ENCODE measurements at places on chromosomes 4 and X.

DNA sequence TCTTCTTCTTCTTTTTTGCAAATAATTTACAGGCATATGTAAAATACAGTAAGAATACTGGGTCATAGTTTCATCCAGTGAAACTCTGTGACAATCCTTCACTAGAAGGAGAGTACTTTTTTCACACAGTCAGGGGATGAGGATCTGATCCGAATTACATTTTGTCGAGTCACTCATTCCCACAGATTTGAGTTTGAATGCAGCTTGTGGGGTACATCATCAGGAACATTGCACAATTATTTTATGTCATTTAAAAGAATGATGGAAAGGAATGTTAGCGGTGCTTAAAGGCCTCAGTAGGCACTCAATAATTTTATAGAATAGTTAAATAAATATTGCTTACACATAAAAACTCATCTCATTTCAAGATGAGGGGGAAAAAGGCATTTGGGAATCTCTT lies 88.6 kb downstream of the CHRNA9 start:
- DNase-seq, result no peak

DNA sequence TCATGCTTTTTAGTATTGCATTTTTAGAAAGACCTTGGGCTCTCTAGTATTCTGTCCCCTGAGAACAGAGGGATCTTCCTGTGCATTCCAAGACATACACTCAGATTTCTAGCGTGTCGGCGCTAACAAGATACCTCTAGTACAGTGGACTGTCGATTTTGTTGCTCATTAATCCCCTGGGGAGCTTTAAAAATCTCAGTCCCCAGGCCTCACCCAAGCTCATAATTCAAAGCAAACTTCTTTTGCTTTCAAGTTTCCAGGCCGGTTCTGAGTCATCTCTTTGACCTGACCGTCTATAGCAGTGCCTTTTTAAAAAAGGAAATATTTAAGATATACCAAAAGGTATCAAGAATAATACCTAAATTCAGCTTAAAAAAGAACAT lies 137.0 kb downstream of the AMMECR1 start:
- DNase-seq, result no peak

DNA sequence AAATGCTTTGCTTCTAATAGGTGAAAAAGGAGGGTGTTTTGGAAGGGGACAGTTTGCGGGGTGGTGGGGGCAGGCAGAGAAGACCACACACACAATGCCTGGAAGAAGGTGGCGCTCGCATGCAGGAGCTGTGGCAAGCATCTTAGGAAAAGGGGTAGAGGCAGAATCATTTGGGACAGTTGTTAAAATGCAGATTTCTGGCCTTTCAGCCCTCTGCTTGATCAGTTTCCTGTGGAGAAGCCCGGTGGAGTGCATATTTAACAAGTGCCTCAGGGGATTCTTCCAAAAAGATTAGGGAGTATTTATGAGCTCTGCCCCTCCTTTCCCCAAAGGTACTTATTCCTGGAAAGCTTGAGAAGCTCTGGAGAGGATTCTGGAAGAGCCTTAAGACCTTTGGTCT lies 4.8 kb downstream of the NOCT start:
- DNase-seq, result no peak

GRCh38 chrX:140920416-140920815 lies 82.0 kb upstream of the SPANXB1 start:
- no peak for DNase-seq

DNA sequence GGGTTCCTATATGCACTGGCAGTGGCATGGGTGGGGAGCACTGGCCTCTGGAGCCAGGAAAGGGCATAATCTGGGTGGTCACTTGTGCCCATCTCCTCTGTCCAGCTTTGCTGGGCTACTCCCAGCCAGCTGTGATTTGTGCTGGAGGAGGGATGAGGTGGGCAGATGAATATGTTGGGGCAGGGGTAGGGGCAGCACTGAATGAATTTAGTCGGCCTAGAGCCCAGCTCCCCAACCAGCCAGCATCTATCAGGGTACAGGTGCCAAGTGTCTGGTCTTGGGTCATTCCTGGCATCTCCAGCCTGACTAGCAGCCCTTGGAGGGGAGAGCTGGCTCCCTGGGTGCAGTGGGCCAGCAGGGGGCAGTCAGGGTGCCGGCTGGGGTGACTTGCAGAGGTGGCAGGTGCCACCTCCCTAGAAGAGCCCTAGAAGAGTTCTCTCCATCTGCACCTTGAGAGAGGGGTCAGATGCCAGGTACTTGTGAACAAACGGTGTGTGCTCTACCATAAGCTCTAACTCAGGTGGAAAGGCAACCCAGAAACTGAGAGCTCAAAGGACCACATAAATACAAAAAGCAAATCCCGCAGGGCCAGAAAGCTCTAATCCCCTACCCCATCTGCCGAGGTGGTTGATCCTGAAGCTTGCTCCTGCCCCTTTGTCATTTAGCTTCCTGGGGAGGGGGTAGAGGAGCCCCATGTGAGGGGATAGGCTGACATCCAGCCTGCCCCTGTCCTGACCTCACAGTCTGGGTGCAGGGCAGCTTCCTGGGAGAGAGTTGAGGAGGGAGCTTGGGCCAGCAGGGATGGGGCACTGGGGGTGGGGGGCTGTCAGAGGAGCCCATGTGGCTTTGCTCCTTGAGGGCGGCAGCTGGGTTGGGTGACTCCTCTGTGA lies 2.2 kb downstream of the SORCS2 start:
- no peak for DNase-seq

DNA sequence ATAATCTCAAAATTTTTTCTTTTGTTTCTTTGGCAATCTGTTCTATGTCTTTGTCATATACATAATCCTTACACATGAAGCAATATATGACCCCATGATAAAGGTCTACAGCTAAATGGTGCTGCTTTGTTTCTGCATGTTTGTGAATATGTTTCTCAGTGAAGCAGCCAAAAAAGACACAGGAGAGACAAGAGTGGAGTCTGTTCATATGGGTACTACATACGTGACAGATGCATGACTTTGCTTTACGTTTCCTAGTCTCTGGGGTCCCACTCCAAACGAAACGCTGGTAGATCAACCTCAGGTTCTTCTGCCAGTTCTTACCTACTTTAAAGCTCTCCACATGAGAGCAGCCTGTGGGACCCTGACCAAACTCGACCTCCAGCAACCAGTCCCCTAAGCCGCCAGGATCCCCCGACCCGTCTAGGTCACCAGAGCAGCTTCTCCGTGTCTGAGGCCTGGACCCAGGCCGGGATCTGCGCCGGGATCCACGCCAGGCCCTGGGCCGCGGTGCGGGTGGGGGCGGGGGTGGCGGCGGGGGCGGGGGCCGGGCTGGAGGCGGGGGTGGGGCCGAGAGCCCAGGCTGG lies 1.5 kb downstream of the USP51 start:
- no peak for DNase-seq

GRCh38 chr4:145618210-145618931 lies 814 bp upstream of the MMAA start:
- no peak for DNase-seq

DNA sequence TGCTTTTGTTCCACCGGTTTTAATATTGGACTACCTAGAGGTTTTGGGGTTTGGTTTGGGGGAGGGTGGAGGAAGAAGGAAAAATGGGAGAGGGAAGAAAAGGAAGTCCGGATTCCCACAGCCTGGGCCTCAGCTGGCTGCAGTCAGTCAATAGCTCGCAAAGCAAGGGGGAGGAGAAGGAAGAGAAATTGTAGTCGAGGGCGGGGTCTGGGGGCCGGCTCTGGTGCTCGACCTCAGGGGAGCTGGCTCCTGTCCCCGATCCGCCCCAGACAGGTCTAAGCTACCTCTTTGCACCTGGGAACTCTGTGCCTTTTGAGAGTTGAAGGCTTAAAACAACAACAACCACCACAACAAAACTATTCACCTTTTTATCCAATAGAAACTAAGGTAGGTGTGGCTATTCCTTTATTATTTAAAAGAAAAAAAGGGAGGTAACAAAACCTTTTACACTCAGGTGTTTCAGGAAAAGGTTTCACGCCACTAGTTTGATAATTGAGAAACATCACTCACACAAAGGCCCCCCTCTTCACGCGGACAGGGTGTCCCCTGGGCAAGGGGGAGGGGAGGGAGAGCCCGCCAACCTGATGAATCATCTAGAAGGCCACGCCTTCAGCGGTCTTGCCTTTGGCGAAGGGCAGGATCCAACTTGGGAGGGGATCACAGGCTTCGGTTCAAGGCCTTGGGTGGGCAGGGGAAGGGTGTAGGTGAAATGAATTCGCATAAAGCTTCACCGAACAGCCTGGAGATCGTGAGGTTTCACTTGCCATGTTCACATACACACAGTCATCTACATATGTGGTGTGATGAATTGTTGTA lies 1.6 kb upstream of the LNX1 start:
- no peak for DNase-seq

- DNase-seq, result no peak
Observed at GRCh38 chr4:72895408-72895807, 174.1 kb downstream of the COX18 start.

DNA sequence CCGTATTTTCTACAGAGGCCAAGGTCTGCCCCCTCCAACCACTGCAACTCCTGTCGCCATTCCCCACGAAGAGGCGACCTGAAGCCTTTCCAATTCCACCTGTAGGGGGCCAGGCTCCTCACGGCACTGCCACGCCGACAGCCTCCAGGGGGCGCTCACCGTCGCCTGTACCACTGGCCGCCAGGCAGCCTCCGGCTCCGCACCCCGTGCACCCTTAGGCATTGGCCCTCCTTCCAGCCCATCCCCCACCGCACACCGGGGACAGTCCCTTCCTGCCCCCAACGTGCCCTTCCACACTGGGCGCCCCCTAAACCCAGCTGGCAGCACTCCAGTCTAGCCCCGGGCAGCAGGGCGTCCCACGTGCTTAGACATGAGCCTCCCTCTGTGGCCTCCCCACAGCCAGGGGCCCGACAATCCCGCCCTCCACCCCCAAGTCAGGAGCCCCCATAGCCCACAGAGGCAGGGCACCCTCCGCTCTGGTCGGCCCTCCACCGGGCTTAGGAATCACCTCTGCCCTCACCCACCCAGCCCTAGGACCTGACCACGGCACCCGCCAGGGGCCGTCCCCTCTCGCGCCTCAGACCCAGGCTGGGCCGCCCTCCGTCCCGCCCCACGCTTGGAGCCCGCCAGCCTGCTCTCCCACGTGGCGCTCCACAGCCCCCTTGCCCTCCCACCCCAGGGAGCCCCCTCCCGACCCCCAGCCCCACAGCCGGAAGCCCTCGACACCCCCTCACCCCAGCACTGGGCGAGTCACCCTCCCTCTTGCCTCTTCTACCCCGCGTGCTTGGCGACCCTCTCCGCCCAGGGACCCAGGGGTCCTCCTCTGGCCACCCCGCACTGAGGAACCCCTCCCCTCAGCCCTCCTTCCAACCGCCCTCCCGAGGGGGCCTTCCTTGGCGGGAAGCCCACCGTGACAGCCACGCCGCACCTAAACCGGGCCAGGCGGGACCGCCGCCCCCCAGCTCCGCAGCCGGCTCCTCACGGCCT lies 711 bp downstream of the PNMA6E start:
- DNase-seq, result peak; percentile 10

DNA sequence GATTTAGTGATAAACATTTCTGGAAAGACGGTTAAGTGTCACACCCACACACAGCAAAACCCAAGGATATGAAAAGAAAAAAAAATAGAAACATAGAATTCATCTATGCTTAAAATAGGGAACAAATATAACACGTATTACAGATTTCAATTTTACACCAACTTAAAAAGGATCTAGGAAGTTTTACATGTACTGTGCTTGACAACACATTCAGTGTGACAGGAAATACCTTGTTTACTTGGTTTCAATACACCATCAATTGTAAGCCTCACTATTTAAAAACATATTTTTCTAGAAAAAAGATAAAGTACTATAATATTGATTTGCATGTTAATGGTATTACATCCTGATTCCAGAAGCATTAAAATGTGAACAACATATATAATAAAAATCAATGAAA lies 77.0 kb upstream of the SPRY1 start:
- DNase-seq, result no peak

- DNase-seq, result no peak
Observed at GRCh38 chrX:57329008-57329407, 42.5 kb downstream of the FAAH2 start.

DNA sequence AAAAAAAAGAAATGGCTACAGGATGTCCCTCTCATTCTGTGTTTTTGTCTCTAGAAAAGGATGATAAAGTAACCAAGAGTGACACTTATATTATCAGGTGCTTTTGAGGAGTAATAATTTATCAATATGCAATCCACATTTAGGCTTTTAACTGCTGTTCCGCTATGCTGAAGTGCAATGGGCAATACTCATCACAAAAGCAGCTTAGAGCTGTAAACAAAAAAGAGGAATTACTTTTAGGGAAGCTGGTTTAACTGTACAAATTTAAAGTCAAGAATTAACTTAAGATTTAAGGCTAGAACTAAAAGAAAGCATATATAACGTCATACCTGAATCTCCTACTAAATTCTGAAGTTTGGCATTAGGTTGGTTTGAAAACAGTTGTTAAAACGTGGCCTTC lies 93.5 kb upstream of the DDX3X start:
- no peak for DNase-seq

GRCh38 chr4:12244973-12245372 lies 816.3 kb upstream of the HS3ST1 start:
- DNase-seq, result no peak

GRCh38 chr4:87857789-87858188 lies 25.0 kb downstream of the MEPE start:
- no peak for DNase-seq

GRCh38 chrX:76454456-76454927 lies 27.0 kb downstream of the MAGEE1 start:
- no peak for DNase-seq

- no peak for DNase-seq
Observed at GRCh38 chr4:148540622-148541326, 98.6 kb upstream of the NR3C2 start.

GRCh38 chr4:24141836-24142235 lies 252.0 kb upstream of the PPARGC1A start:
- DNase-seq, result no peak

- DNase-seq, result no peak
Observed at GRCh38 chrX:4674028-4674782, 960.8 kb upstream of the PRKX start.

- no peak for DNase-seq
Observed at GRCh38 chr4:169582203-169582602, 30.2 kb downstream of the NEK1 start.

- no peak for DNase-seq
Observed at GRCh38 chr4:42953321-42953720, 60.8 kb downstream of the GRXCR1 start.

DNA sequence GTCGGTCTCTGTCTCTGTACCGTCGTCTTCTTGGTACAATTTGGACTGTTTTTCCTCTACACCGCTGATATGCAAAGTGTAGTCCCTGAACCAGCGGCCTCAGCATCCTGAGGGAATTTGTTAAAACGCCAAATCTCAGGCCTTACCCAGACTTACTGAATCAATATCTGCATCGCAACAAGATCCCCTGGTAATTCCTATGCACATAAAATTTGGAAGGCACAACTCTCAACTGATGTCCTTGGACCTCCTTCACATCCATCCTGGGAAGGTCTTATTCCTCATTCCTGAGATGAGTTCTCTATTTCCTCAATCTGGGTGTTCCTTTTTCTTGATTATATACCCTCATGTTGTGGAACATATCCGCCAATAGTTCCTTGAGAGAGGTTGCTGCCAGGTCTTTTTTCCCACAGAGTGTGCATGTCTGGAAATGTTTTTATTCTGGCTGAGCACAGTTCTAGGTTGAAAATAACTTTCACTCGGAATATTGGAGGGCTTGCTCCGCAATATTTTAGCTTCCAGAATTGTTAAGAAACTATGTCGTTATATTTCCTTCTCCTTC lies 738 bp upstream of the HPF1 start:
- no peak for DNase-seq

GRCh38 chr4:185837415-185838103 lies 25.6 kb upstream of the SORBS2 start:
- no peak for DNase-seq

Data from stimulated activated CD4-positive, alpha-beta T cell treated with anti-CD3 and anti-CD28 coated beads, TNF-alpha, amount 100 ng/mL, for 4 hours (primary cell).